ENCODE measurements at places on chromosomes 1 and 21. TPM values are rescaled to one million over a fixed set of nuclear protein-coding genes. Genes with fewer than 3 reads are reported as not detected.
A peak's percentile ranks its signal among the peaks of the same experiment; 100 is the strongest.

DNA sequence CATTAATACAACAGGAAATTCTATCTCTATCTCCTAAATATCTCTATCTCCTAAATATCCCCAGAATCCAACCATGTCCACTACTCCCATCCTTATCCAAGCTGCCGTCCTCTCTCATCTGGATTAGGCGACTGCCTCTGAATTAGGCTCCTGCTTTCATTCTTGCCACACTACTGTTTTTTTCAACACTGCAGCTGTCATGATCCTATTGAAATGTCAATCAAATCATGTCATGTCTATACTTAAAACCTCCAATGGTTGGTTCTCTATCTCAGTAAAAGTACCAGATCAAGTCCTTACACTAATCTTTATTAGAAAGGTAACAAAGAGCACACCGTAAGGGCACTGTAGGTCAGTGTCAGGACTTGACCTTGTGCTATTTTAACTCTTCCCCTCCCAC, 82.0 kb upstream of the NFIA start:
- no peaks in the 10 kb centered on the region for H3K36me3 ChIP-seq
- DNase-seq, result no peak

MYBPHL gene
- not detected for total RNA-seq

- H3K27me3 ChIP-seq, result no peaks in the 10 kb centered on the region
- no peak overlapping the region for H3K27ac ChIP-seq
- peaks cover 5% of the 10 kb centered on the region for H3K4me1 ChIP-seq
- H3K36me3 ChIP-seq, result no peaks in the 10 kb centered on the region
These were observed 164.4 kb downstream of the NTPCR start for GRCh38 chr1:233114860-233115259.

RPTN gene
- total RNA-seq, result not detected

DNA sequence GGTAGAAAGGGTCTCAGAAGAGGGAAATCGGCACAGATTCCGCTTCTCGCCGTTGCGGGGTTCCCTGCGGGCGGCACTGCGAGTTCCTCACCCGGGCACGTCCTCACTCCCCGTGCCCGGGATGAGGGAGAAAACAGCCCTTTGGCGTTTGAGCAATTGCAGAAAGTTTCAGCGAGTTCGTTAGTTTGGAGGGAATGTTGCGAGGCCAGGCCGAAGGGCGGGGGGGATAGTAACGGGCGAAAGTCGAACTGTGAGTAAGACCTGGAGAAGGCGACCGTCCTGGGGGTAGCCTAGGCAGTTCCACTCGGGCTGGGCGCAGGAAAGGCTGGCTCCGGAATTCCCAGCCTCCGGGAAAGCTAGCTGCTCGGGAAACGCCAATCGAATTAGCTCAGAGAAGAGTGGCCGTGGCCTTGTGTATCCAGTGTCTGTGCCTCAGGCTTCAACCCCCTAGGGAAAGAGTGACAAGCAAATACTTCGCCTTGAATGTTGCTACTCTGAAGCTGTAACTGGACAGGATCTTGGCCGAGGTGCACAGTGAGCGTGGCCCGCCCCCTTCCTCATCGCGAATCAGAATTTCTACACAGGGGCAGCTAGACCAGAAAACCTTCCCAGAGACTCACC, 787 bp downstream of the PTGFR start:
- no peaks in the 10 kb centered on the region for H3K4me1 ChIP-seq
- no peak overlapping the region for H3K4me3 ChIP-seq

DNA sequence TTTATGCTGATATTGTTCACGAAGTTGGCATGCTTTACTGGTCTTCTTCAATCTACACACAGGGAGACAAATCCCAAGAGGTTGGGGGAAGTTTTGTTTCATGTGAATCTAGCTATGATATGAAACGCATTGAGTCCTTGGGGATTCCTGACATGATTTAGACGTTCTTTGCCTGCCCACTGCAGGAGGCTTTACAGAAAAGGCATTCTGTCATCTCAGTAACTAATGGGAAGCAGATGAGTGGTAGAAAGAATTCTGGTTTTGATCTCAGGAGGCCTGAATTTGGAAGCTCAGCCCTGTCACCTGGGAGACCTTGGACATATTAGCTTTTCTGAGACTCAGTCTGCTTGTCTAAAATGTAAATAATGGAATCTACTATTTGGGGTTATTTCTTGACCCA, 383.0 kb upstream of the NFIA start:
- no peak overlapping the region for H3K4me3 ChIP-seq
- H3K27me3 ChIP-seq, result no peaks in the 10 kb centered on the region
- no peaks in the 10 kb centered on the region for H3K4me1 ChIP-seq
- DNase-seq, result no peak
- no peak overlapping the region for H3K27ac ChIP-seq

DNA sequence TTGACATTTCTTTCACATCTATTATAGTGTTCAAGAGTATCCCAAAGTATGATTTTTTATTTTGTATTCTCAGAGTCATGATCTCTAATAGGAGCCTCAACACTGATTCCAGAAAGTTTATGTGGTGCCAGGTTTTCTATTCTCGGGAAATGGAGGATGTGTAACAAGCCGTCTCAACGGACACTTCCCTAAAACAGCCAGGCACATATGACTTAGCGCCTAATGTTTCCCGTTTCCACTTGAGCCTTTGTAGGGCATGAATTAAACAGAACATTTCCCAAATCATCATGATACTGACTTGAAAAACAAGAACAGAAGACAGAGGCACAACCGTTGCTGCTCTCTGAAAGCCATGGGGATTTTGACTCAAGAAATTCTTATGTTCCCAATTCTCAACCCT, 8.0 kb downstream of the CYYR1 start:
- H3K27ac ChIP-seq, result no peak overlapping the region

GRCh38 chr1:248804771-248805681, 20.7 kb downstream of the SH3BP5L start:
- no peaks in the 10 kb centered on the region for H3K27me3 ChIP-seq
- no peaks in the 10 kb centered on the region for H3K4me1 ChIP-seq
- DNase-seq, result no peak
- no peak overlapping the region for H3K27ac ChIP-seq

DNA sequence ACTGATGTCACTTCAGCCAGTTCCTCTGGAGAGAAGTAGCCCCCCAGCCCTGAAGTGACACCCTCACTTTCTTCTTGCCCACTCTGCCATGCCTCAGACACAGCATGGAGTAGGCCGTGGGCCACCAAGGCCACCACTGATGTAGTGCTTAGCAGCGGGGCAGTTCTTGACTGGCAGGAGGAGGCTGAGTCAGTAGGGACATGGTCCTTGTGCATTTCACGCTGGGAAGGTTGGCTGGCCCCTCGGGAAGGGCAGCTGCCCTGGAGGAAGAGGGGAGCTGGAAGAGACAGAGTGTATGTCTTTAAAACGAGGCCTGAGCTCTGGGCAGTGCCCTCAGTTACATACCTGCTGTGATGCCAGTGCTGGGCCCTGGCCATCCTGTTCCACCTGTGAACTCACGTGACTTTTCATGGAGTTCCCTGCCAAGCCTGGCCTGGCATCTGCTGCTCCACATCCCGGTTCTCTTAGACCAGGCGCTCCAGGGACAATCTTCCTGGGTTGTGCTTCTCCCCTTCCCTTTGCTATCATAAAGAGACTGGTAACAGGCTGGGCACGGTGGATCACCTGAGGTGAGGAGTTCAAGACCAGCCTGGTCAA, 158.6 kb upstream of the TMEM51 start:
- no peaks in the 10 kb centered on the region for H3K36me3 ChIP-seq
- no peaks in the 10 kb centered on the region for H3K27me3 ChIP-seq
- H3K4me1 ChIP-seq, result no peaks in the 10 kb centered on the region

TCHH gene
- 0.27 TPM for total RNA-seq

DNA sequence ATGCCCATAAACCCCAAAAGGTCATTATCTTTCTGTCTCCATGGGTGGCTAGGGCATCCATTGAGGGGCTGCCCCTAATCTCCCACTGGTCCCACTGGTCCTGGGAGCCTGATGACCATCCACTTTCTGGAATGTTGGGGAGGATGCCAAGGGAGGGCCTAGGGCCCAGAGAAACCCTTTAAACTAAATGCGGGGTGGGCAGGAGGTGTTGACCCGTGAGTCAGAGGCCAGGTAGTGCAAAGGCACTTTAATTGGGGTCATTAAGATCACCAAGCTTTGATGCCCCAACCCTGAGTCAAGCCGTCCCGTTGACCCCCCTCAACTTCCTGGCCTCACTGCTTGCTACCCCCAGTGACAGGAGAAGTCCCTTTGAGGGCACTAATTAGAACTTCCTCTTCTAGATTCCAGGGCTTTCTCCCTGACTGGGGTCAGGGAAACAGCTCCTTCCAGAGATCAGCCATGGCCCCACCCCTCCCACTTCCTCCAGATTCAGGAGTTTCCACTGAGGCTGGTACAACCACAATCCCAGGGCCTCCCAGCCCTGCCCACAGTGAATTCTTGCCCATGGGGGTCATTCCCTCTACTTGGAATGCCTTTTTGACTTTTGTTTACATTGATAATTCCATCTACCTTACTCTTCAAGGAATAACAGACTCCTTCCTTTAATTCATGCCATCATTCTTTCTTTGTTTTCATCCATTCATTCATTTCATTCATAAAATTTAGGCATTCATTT, 15.5 kb upstream of the SERINC2 start:
- H3K4me3 ChIP-seq, result no peak overlapping the region
- DNase-seq, result no peak
- no peak overlapping the region for H3K27ac ChIP-seq
- no peaks in the 10 kb centered on the region for H3K36me3 ChIP-seq

SPOCD1 gene
- total RNA-seq, result 9.0 TPM

TMPRSS15 gene
- total RNA-seq, result not detected

GRCh38 chr1:150387200-150387599, 23.3 kb downstream of the RPRD2 start:
- H3K4me3 ChIP-seq, result no peak overlapping the region
- no peak for DNase-seq
- H3K36me3 ChIP-seq, result no peaks in the 10 kb centered on the region

DNA sequence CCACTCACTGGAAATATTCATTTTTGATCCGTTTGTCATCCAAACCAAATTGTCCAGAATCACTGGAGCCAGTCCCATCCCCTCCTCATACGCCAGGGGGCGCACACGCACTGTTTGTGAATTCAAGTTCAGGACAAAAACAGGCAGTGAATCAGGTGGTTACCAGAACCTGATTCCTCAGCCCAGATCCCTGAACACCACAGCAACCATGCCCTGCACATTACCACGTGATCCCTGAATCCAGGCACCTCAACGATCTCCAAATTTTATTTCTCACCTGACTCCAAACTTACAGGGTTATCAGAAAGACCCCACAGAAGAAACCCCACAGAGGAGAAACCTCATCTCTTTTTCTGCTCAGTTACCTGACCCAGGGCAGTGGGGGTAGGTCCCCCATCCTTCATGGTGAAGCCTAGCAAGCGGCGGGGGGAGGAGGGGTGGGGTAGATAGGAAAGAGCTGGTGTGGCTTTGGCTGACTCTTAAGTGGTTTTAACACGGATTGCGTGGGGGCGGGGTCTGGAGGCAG, 1.4 kb upstream of the PTPRF start:
- H3K27ac ChIP-seq, result no peak overlapping the region
- H3K4me1 ChIP-seq, result no peaks in the 10 kb centered on the region
- peak; percentile 88 for DNase-seq

GRCh38 chr1:177600936-177601335, 368.9 kb downstream of the SEC16B start:
- H3K4me1 ChIP-seq, result peaks cover 3% of the 10 kb centered on the region
- H3K36me3 ChIP-seq, result no peaks in the 10 kb centered on the region
- H3K27ac ChIP-seq, result no peak overlapping the region
- DNase-seq, result no peak

- H3K27ac ChIP-seq, result no peak overlapping the region
- no peaks in the 10 kb centered on the region for H3K27me3 ChIP-seq
- H3K4me1 ChIP-seq, result no peaks in the 10 kb centered on the region
- no peak for DNase-seq
- H3K4me3 ChIP-seq, result no peak overlapping the region
These were observed 11.2 kb downstream of the MYOC start for GRCh38 chr1:171641076-171641864.

DNA sequence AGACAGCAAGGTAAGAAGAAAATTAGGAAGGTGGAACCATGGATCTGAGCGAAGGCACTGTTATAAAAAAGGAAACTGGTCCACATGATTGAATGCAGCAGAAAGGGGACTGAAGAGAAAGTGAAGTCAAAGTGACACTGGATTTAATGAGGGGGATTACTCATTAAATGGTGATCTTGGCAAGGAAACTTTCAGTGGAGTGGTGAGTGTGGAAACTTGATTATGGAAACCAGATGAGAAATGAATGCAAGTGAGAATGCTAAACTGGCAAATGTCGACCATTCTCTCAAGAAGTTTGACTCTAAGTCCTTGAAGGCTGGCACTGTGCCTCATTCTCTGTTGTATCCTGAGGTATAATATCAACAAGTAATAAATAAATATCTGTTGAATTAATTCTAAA, 23.3 kb downstream of the COLGALT2 start:
- no peak overlapping the region for H3K27ac ChIP-seq
- H3K4me1 ChIP-seq, result no peaks in the 10 kb centered on the region
- H3K4me3 ChIP-seq, result no peak overlapping the region
- H3K36me3 ChIP-seq, result no peaks in the 10 kb centered on the region

DNA sequence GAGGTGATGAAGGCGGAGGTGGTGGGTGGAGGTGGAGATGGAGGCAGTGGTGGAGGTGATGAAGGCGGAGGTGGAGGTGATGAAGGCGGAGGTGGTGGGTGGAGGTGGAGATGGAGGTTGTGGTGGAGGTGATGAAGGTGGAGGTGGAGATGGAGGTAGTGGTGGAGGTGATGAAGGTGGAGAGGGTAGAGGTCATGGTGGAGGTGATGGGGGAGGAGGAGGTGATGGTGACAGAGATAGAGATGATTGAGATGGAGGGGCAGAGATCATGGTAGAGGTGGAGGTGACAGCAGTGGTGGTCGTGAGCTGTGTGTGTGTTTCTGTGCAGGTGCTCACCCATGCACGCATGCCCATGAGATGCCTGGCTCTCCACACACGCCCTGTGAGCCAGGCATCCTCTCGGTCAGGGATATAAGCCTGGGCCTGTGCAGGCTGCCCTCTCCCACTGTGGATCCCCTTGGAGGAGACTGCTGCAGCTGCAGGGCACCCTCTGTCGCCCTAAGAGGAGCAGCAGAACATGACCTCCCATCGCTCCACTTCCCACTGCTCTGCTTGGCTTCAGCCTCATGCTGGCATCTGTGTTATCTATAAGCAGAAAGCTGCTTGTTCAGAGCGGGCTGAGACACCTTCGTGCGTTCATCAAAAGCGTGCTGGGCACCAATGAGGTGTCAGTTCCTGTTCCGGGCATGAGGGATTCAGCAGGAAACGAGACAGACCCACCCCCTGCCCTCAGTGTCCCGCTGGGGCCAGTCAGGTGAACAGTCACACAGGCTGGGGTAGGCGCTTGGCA, 20.5 kb upstream of the NPHP4 start:
- H3K27ac ChIP-seq, result no peak overlapping the region
- H3K36me3 ChIP-seq, result no peaks in the 10 kb centered on the region
- H3K4me3 ChIP-seq, result no peak overlapping the region
- H3K4me1 ChIP-seq, result no peaks in the 10 kb centered on the region
- DNase-seq, result peak; percentile 60
- no peaks in the 10 kb centered on the region for H3K27me3 ChIP-seq

GRCh38 chr1:190429141-190429540, 48.5 kb downstream of the BRINP3 start:
- H3K4me1 ChIP-seq, result no peaks in the 10 kb centered on the region
- no peak overlapping the region for H3K27ac ChIP-seq
- no peak overlapping the region for H3K4me3 ChIP-seq
- no peaks in the 10 kb centered on the region for H3K27me3 ChIP-seq
